ENCODE measurements at places on chromosomes 2 and 18. TPM values are rescaled to one million over a fixed set of nuclear protein-coding genes. Genes with fewer than 3 reads are reported as not detected.

MROH2A gene
- total RNA-seq: 0.71 TPM

TCF23 gene
- total RNA-seq: 0.14 TPM

GALR1 gene
- total RNA-seq: 0.05 TPM

CPS1 gene
- 1.4 TPM for total RNA-seq
